Activated T-cell treated with anti-CD3 and anti-CD28 coated beads for 24 hours (primary cell): ENCODE measurements at places on chromosomes 7 and 10.

DNA sequence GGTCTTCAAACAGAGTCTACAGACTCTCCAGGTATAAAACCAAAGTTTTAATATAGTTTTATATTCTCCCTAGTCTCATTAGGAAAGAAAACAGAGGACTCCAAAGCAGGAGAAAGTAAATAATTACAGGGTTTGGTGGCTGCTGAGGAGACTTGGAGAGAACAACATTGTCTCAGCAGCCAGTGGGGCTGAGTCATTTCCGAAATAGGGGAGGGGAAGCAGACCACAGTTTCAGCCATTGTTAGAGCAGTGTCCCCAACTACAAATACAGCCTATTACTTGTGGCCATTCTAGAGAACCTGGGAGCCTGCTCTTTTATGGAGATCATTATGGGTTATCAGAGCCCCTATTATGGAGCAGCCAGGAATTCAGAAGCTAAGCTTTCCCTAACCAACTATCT, 44.2 kb upstream of the A1CF start:
- no peak for DNase-seq

- DNase-seq: no peak
Observed at GRCh38 chr7:80630608-80631405, 7.6 kb upstream of the CD36 start.

- no peak for DNase-seq
Observed at GRCh38 chr7:92133133-92133736, 1.0 kb downstream of the CYP51A1 start.

- DNase-seq: peak; percentile 74
Observed at GRCh38 chr10:22714479-22715289, at the start of gene PIP4K2A. TSS of gene PIP4K2A (minus strand) at chr10:22714578. CDS start at chr10:22714326, 252 bp downstream.

- DNase-seq: no peak
Observed at GRCh38 chr10:3054851-3055199, 12.5 kb upstream of the PFKP start.

- DNase-seq: no peak
Observed at GRCh38 chr7:122974229-122974628, 21.3 kb downstream of the TAS2R16 start.

GRCh38 chr7:159144758-159145489, at the start of gene VIPR2:
TSS of gene VIPR2 (minus strand) at chr7:159144867. CDS start at chr7:159144771, 96 bp downstream.
- no peak for DNase-seq

DNA sequence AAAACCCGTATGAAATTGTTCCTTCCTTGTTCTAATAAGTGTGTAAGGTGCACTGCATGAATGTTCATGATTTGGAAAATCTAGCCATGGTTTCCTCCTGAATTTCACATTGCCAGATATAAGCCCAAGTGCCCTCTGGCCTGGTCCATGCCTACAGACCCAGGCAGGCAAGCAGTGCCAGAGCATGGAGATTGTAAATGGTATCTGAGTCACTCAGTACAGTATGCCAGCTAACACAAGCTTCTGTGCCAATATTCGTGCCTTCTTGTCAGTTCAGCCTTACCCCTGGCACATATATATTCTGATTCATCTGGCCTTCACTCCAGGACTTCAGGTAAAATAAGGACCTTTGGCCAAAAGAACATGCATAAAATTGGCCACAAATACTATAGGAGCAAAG, 38.4 kb upstream of the PDE1C start:
- no peak for DNase-seq

DNA sequence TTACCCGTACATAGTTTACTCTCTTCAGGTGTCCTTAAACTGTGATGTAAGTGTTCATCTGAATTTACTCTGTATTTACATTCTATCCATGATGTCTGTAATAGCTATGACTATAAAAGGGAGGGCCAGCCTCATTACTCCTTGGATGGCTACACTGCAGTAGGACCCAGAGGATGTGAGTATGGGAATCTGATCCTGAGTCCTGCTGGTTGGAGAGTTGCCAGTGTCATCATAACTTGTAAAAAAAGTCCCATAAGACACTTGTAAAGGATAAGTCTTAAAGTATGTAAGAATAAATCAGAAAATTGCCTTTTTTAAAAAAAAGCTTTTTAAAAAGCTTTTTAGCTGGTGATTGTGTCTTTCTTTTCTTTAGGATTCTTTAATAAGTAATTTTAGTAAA, 95.4 kb downstream of the PPP1R9A start:
- DNase-seq: no peak

GRCh38 chr10:16976803-16977202, 152.8 kb downstream of the CUBN start:
- no peak for DNase-seq

DNA sequence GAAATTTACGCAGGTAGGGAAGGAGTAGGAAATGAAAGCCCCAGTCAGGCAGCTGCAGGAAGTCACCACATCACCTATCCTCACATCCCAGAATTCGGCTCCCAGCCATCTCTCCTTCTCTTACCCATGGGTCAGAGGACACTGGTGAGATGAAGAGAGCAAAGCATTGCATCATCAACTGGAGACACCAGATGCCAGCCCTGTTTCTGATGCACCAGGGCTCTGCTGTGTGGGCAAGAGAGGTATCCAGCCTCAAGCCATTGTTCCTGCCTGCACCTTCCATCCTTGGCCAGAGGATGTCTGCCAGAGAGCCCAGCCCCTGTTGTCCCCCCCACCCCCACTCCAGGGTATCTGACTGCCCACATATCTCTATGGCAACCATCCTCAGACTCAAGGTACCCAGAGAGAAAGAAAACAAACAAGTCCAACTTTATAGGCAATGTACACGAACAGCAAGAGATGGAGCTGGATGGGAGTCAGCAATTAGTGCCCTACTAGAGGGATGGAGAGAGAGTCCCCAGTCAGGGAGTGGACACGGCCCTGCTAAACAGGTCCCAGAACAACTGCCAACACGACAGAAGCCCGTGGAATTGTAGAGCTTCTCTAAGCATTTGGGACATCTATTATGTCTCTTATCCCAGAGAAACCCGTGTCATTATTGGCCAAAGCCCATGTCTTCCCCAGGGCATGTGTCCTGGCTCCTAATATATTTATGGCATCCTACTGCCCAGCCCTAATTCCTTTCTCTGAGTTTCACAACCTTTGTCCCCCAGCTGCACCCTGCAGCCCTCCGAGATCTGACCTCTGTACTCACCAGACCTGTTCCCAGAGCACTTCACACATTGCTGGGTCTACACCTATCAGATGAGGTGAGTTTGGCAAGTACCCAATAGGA, 2.8 kb downstream of the CAMK2G start:
- no peak for DNase-seq

GRCh38 chr7:99622596-99622995, 5.8 kb downstream of the ZSCAN25 start:
- no peak for DNase-seq

DNA sequence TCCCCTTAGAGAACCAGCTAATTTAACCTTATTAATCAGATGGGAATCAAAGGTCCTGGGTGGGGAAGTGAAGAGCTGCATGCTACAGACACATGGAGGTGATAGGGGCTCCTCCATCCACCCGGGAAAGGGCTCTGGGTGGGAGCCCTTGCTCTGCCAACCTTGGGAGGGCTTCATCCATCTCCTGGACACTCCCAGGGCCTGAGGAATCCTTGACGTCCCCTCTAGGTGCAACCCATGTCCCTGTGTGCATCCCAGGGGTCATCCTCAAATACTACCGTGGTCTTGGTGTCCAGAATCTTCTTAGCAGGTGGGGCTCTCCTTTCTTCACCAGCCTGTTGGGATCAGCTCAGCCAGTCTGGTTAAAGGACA, 55.4 kb upstream of the IGFBP3 start:
- DNase-seq: no peak

DNA sequence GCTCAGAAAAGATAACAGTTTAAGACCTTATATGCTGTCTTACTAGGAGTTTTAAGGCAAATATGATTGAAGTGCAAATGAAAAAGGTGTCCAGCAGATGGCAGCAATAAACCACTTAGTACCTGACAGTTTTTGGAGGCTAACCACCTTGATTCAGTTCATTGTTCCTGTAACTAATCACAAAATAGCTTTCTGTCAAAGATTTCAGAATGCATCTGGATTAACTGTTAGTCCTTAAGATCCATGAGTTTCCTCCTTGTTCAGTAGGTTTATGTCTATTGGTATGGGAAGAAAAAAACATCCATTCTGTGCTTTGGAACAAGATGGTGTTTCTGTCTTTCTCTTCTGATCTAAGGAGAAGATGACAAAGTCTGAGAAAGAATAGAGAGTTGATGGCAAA, 46.6 kb downstream of the CCSER2 start:
- DNase-seq: peak; percentile 28

- no peak for DNase-seq
Observed at GRCh38 chr7:117163101-117163500, 159.8 kb downstream of the WNT2 start.

GRCh38 chr10:118687472-118687871, 67.3 kb downstream of the CACUL1 start:
- DNase-seq: no peak

GRCh38 chr7:95470452-95470851, 15.3 kb upstream of the ASB4 start:
- DNase-seq: no peak

- no peak for DNase-seq
Observed at GRCh38 chr7:132489776-132490237, 86.5 kb downstream of the PLXNA4 start.
